ENCODE measurements at places on chromosomes 3 and 15.

DNA sequence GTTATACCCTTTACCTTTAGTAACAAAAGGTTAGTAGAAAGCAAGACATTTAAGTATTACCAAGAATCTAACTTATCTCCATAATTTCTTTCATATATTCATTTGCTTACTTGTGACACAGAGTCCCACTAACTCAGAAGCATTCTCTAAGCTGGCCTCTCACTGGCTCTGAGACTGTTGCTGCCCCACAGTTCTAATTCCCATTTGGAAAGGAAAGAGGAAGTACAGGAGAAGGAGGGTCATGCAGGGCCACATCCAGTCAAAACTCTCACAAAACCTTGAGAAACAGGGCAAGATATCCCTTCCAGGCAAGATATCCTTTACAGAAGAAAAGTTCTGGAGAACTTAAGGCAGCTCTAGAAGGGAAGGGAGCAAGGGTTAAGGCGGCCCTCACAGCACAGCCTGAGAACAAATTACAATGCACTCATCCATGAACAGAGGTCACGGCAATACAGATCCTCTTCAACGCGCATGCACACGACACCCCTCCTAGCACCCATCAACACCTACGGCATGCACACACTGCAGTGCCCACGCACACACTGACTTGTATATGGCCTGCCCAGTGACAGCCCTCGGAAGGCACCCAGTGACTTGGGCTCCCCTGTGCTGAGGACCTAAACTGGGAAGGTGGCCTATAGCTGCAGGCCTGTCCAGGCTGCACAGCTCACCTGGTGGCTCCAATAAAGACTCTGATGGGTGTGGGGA lies 13.0 kb upstream of the MYO5C start:
- DNase-seq, result no peak

- DNase-seq, result peak; percentile 86
Observed at GRCh38 chr3:119240591-119241434, at the start of gene B4GALT4. Gene B4GALT4, minus strand, starts transcription at chr3:119240878. Its CDS starts 10,779 bp downstream, at chr3:119230099.

DNA sequence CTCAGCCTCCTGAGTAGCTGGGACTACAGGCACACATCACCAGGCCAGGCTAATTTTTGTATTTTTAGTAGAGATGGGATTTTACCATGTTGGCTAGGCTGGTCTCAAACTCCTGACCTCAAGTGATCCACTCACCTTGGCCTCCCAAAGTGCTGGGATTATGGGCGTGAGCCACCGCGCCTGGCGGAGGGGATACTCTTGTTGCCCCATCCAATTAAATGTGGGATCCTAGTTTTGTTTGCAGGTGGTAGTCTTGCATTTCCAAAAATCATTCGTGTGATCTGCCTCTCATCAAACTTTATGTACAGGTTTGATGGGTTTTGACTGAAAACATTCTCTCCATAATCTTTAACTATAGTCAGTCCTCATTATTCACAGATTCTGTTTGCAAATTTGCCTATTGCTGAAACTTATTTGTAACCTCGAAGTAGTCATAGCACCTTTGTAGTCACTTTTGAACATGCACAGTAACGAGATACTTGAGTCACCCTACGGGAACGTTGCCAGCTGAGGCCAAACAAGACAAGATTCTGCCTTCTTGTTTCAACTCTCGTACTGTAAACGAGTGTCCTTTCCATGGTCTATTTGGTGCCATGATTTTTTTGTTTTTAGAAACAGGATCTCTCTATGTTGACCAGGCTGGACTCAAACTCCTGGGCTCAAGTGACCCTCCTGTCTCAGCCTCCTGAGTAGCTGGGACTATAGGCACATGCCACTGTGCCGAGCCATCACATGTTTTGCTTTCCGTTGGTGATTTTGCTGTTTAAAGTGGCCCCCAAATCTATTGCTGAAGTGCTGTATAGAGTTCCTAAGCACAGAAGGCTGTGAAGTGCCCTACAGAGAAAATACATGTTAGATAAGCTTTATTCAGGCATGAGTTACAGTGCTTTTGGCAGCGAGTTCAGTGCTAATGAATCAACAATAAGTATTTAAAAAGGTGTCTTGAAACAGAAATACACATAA lies 8.1 kb upstream of the MAPK6 start:
- DNase-seq, result no peak

GRCh38 chr15:69058830-69059556 lies 44.5 kb downstream of the NOX5 start:
- DNase-seq, result peak; percentile 93

DNA sequence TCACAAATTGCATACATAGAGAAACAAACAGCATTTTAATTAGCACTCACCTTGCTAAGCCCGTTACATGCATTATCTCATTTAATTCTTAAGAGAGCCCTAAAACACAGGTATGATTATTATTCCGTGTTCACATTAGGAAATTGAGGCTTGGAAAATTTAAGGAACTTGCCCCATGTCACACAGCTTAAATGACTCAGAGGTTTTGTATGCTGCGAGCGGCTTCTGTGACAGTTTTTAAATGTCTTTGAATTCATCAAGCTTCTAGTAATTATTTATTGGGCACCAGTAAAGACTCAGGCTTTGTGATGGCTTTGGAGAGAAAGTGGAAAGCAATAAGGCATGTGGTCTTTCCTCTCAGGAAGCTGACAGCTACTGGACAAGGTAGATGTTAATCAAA lies 166.7 kb upstream of the THBS1 start:
- DNase-seq, result no peak

- DNase-seq, result no peak
Observed at GRCh38 chr15:52180851-52181450, 10.2 kb downstream of the GNB5 start.

GRCh38 chr3:126568776-126569342 lies 10.1 kb upstream of the C3orf22 start:
- DNase-seq, result no peak

DNA sequence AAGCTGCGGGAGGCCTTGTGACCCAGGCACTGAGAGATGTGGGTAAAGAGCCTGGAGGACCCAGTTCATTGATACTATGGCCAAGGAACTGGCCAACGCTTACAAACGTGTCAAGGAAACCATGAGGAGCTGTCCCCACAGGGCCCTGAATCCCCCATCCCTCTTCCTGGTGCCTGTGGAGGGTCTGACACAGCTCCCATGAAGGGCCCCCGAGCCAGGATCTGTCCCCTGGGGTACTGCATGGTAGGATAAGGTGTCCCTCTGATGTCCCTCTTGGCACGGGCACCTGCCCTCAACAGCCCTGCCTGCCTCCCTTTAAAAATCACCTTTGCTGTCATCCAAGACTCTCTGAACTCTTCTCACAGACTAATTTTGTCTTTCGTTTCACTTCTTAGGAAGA lies 122.4 kb downstream of the ADCY5 start:
- DNase-seq, result no peak

DNA sequence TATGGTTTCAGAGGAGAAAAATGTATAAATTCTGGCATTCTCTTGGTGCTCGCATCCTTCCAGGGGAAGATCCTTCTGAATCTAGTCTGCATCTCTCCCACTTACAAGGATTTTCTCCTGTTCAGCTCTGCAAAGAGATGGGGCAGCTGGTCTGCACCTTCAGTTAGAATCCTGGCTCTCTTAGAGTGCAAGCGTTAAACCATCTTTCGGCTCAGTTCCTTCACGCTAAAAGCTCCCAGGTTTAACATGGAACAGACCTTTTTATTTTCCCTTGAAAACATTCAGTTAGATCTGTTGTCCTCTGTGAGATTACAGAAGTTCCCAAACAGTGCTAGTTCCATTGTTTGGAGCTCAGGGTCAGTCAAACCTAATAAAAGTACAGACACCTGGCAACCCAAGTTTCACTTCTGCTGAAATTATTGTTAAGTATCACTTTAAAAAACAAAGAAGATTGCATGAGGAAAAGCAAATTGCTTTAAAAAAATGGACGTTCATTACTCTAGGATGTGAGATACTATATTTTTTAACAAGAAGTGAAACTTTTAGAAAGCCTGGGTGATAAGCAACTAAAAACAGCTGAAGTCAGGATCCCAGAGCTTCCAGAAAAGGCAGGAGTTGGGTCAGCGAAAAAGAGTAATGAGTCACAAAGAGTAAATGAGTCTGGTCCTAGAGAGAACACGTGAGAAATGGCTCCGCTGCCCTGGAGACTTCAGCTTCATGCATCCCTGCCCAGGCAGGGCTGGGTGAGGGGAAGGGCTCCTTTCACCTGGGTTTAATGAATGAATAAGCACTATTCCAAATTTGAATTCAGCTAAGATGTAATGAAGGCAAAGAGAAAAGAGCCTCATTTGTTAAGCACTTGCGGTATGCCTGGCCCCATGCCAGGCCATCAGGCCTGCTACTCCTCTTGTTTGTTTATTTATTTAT lies 63.3 kb downstream of the ABTB1 start:
- no peak for DNase-seq

GRCh38 chr15:27235681-27236080 lies 264.7 kb downstream of the GABRG3 start:
- DNase-seq, result no peak

DNA sequence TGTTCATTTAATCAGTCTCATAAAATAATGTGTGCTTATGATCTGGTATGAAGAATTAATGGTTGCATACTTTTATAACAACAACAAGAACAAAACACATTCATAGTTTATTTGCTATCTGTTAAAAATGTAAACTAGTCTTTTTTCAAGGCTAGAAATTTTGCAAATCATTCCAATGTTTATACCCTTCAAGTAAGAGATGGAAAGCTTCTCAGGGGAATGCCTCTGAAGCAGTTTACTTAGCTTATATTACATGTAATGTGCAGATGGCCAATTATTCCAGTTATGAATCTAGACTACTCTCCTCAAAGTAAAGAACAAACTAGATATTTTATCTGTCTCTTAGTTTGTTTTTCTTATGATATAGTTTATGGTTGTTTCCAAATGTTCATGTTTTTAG lies 575.4 kb downstream of the NAALADL2 start:
- DNase-seq, result no peak

- no peak for DNase-seq
Observed at GRCh38 chr15:84926491-84927230, 42.2 kb downstream of the SLC28A1 start.

- DNase-seq, result no peak
Observed at GRCh38 chr3:150412561-150413231, 4.6 kb downstream of the TSC22D2 start.

DNA sequence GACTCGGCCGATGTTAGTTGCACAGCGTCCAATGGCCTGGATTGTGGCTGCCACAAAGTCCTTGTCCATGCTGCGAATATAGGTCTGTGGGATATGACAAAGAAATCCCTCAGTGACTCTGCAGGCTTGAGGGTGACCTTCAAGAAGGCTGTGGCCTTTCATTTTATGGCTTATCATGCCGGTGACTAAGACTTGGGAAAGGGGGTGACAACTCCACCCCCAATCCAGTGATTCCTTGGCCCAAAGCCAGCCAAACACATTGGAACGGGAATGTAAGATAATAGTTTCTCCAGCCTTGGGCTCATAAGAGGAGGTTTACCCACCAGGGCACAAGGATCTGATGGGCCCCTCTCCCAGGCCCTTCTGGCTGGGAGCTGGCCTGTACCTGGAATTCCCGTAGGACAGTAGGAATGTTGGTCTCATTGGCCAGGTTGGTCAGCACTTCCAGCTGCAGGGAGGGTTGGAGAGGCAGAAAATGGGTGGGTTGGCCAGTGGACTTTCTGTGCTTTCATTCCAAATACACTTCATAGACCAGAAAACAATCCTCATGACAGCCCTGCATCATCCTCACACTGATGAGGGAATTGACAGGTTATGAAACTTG lies 30.7 kb upstream of the CPEB1 start:
- no peak for DNase-seq

- DNase-seq, result no peak
Observed at GRCh38 chr15:49649987-49650386, 29.1 kb downstream of the DTWD1 start.

GRCh38 chr15:99371180-99372103 lies 120.2 kb downstream of the LRRC28 start:
- no peak for DNase-seq

DNA sequence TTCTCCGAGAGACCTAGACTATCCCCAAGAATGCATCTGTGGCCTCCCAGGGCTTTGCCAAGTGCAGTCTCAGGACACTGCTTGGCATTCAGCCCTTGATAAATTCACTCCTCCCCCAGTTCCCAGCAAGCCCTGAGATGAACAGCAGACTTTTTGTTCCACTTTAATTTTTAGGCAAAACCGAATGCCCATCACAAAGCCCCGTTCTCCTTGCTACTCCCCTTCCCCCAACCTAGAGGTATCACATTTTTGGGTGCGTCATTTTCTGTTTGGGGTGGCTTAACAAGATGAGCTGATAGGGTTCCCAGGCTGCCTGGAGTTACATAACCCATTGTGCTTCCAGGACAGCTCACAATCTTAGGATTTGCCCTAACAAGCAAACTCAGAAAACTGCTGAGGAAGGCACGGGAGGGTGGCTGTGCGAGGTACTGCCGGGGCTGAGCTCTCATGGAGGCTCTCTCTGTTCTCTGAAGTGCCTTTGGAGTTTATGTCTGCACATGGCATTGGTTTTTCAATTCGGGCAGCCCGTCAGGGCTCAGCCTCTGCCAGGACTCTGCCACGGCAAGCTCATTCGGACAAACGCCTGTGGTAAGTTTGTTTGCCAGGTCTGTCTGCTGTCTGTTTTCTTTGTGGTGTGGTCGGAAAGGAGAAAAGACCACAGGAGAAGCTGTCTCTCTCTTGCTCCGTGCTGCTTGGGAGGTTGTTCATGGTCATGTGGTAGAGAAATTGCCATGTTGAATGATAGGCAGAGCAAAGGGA lies at the start of gene TRAK1:
Gene TRAK1, plus strand, starts transcription at position 385 of the 759 bp plus-strand sequence. Its CDS starts 113 bp downstream, at position 498.
- DNase-seq, result no peak

DNA sequence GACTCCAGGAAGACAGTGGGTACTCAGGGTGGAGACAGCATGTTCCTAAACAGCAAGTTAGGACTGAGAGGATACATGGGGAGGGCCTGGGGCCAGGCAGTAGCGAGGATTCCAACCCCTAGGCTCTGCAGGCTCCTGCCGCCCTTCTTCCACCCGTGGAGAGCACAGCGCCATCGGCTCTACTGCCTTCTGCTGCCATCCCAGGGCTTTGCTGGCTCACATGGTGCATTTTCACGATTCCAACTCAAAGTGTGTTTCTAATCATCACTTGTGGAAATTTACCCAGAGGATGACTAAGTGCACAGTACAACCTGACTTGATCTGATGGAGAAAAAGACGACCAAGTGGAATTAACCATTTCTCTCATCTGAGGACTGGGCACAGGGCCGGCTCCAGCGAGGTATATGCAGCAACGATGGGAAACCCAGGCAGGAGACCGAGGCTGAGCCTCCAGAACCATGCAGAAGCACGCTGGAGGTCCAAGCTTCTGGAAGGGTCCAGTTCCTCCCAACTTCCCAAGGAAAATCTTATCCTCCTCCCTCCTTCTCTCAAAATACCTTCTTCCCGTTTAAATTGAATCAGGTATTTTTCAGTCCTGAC lies 104.6 kb downstream of the LRIG1 start:
- no peak for DNase-seq

- no peak for DNase-seq
Observed at GRCh38 chr15:95457520-95457919, 873.0 kb upstream of the NR2F2 start.

DNA sequence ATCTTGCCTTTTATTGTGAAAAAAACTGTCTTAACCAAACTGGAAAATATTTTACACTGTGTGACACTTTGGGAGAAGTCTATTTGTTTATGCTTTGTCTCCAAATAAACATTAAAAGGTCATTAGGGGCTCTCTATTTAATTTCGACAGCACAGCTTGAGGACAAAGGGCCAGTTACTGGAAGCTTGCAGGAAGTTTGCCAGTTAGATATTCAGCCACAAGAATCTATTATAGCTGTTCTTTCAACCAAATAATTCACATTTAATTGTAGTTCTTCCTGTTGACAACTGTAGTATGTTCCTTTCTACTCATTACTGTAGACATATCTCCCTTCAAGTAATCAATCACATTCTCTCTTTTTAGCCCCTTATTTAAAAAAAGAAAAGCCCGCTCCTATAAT lies 6.1 kb downstream of the CP start:
- DNase-seq, result no peak

- DNase-seq, result peak; percentile 82
Observed at GRCh38 chr15:74053941-74054529, 28.3 kb downstream of the GOLGA6A start.

Measured in glutamatergic neuron (in vitro differentiated cells).